GM20000 (cell line): ENCODE measurements at places on chromosomes 6 and 20.

- DNase-seq = peak; percentile 73
These were observed 544 bp downstream of the SMIM29 start for GRCh38 chr6:34248198-34248726.

- no peak for DNase-seq
These were observed 338.1 kb downstream of the PREX1 start for GRCh38 chr20:48489656-48490055.

GRCh38 chr6:130203370-130203769 lies 19.4 kb downstream of the SAMD3 start:
- DNase-seq = no peak

DNA sequence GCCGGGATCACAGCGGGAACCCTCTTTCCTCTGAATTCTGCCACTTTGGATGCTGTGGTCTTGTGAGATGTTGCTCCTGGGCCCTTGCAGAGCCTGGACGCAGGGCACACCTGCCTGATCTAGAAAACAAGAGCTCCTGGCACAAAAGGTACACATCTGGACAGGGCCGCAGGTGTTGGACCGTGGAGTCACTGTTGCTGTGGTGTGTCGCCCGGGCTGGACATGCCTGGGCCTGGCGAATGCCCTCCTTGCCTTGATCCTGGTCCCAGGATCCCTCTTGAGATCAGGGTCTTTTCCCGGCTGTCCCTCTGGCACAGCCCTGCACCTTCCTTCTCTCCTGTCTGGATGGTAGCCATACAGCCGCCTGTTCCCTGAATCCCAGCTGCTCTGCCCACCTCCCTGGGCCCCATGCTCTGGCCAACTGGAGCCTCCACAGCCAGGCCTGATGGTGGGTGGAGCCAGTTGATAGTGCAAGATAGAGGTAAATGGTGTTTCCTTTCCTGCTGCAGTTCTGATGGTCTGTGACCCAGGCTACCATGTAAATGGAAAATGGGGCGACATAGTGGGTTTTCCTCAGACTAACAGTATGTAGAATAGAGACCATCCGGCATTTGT lies 5.0 kb downstream of the FOXP4 start:
- no peak for DNase-seq

GRCh38 chr6:129370268-129370916 lies 339.6 kb downstream of the ARHGAP18 start:
- DNase-seq = peak; percentile 8

GRCh38 chr20:21219686-21220085 lies 83.4 kb upstream of the XRN2 start:
- DNase-seq = no peak

DNA sequence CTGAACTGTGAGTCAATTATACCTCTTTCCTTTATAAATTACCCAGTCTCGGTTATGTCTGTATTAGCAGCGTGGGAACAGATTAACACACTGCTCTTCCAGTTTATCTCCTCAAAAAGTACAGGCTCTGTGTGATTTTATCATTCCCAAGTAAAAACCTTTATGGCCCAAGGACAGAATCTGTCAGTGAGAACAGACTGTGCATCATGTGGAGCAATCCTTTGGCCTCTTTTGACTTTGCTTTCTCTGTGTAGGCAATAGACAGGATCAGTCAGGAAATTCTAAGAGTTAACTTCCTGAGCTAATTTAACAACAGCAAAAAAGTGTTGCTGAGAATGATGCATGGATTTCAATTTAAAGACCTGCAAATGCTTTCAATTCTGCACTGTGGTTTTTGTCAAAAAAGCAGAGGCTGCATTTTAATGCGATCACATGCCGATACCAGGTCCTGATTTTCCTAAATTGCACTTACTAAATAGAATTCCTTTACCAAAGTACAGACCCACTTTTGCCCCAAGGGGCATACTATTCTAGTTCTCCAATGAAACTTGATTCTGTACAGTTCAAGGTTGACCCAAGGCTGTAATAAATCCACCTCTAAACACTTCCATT lies 246.7 kb upstream of the MARCKS start:
- no peak for DNase-seq

- no peak for DNase-seq
These were observed 232.7 kb upstream of the SGK1 start for GRCh38 chr6:134550604-134551003.

GRCh38 chr6:111573892-111574797 lies 31.5 kb downstream of the TRAF3IP2 start:
- DNase-seq = no peak

DNA sequence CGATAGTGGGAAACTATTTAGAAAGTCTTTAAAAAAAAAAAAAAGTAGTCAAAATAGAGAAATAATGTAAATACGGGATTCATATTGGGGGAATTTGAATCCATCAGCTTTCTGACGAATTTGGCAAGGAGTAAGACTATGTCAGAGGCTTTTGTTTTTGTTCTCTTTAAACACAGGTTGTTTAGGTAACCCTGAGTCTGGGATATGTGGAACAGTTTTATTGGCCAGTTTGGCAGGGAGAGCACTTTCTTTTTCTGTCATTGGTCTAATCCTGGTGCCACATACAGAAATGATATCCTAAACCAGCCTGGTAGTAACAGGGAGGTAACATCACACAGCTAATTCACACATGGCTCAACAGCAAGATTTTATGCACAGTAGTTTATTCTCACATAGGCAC lies 27.7 kb downstream of the HAO1 start:
- DNase-seq = no peak

- DNase-seq = no peak
These were observed 118.0 kb downstream of the RFPL4B start for GRCh38 chr6:112464901-112465665.

DNA sequence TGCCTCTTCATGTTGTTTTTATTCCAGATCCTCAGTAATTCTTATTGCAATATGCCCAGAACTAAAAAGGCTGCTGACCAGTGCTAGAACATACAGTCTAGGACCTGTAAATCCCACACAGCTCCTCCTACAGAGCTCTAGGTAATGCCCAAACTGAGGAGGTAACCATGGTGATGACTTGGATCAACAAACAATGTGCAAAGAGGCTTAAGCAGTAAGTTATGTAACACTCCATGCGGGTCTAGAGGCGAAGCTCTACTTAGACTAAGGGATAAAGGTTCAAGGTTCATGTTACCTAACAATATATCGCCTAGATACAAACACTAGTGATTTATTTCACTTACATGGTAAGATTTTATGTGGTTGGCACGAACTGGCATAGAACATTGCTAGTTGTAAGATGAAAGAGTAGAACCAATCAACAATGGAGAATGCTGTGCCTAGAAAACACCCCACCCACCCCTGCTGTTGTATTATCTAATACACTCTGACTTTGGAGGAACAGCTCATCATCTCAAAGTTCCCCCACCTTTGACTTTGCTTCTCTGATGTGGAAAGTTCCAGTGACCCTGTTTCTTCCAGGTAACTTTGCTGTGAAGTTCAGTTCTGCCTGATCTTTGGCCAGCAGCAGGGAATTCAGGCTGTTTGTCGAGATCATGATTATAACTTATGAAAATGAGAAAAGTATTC lies 242.4 kb downstream of the ALDH8A1 start:
- no peak for DNase-seq

DNA sequence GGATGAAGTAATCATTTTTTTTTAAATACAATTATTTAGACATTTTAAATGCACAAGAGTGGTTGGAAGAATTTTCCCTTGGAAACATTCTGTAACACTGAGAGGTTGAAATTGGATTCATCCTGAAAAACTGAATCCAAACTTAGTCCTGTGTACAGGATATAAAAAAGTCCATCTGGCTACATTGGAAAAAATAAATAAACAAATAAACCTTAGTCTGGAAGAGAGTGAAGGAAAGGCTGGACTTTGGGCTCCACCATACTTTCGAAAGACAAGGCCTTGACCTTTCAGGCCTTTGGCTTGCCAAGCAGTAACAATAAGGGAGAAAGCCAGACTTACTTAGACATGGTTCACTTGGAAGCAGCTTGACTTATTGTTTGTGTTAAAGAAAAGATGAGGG lies 664.3 kb downstream of the TENT5A start:
- no peak for DNase-seq

DNA sequence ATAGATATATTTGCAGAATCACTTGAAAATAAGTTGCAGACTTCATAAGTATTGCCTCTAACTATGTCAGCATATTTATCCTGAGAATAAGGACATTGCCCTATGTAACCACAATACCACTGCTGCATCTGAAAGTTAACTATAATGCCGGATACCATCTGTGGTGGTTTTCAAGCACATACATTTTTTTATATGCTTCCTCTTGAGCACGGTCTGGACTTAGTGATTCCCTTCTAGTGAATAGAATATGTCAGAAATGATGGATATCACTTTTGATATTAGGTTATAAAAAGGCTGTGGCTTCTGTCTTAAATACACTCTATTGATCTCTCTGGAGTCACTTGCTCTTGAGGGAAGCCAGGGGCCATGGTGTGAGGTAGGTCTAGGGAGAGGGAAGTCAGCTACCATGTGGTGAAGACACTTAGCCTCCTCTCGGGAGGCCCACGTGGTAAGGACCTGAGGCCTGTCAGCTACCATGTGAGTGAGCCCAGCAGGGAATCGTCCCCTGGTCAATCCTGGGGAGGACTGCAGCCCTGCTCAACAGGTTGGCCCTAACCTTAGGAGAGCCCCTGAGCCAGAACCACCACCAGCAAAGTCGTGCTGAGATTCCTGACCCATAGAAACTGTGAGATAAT lies 57.5 kb downstream of the CCDC170 start:
- DNase-seq = no peak

DNA sequence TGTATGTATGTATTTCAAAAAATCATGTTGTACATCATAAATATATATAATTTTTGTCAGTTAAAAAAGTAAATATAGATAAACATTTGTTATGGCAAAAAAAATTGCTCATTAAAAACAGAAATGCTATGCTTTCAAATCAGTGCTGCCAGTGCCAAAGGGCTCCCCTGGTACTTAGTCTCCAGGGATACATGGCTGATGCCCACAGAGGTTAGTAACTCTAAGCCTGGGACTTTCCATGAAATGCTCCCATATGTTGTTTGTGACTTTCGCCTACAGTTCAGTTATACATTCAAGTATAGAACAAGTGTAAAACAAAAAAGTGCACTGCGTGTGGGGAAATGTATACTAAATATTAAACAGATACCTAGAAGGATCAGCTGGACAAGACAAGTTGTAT lies 104.0 kb downstream of the TENT5A start:
- DNase-seq = no peak

- no peak for DNase-seq
These were observed 19.2 kb downstream of the CAPN11 start for GRCh38 chr6:44177691-44178423.

GRCh38 chr20:38044685-38045084 lies 11.1 kb downstream of the RPRD1B start:
- no peak for DNase-seq

DNA sequence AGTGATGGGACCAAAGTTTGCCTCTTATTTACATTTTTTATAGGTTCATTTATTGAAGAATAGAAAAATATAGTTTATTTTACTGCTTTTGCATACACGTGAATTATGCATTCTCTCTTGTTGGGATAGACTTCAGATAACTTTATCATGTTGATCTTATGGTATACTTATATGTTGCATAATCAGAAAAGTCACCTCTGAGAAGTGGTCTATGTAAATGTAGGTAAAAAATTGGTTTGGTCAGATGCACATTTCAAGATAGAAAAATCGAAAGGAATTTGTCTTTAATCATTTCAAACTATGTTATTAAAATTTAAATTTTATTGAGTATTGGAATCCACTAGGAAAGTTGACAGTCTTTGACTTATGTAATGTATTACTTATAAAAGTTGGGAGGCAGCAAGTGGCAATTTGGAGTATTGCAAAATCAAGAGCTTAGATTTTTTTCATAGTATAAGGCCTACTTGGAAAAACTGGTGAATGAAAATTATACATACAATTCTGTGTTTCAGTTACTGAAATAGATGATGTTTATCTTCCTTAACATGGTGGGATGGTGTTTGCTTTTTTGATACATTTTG lies 2.4 kb downstream of the PHF3 start:
- no peak for DNase-seq

DNA sequence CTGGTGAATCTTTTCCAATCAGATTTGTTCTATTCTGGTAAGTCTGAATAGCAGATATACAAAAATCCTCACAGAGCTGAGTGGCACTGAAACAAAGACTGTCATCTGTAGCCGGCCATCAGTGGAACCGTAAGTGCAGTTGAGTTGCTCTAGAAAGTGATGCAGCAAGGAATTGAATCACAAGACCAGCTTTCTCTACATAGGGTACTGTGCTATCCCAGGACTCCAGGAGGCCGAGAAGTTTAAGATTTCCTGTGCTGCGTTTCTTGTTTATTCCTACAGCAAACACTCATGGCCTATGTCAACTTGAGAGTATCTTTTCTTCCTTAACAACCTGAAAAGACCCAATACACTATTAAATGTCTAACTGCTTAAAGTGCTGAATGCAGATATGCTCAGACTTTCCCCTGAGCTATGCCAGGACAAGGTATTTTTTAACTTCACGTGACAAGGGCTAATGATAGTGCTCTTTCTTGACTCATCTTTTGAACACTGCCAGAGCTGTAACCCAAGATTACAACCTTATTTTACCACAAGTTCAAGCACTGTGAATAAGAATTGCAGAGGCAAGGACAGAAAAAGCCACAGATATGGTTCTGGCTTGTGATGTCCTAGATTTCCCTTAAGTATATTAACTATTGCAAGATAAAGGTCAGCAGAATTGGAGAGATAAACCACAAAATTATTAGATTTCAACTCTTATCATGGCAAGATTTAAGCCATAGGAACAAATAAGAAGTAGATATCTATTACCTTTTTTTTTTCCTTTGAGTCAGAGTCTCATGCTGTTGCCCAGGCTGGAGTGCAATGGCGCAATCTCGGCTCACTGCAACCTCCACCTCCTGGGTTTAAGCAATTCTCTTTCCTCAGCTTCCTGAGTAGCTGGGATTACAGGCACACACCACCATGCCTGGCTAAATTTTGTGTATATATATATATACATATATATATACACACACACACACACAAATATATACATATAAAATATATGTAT lies 71.6 kb downstream of the GJA1 start:
- no peak for DNase-seq

GRCh38 chr20:32304131-32304746 lies 26.8 kb downstream of the KIF3B start:
- DNase-seq = no peak

DNA sequence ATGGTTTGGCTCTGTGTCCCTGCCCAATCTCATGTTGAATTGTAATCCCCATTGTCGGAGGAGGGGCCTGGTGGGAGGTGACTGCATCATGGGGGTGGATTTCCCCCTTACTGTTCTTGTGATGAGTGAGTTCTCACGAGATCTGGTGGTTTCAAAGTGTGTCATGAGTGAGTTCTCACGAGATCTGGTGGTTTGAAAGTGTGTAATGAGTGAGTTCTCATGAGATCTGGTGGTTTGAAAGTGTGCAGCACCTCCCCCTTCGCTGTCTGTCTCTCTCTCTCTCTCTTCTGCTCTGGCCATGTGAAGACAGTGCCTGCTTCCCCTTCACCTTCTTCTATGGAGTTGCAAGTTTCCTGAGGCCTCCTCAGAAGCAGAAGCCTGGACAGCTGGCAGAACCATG lies 87.6 kb downstream of the MYLK4 start:
- no peak for DNase-seq

- DNase-seq = peak; percentile 93
These were observed at the start of gene RRAGD for GRCh38 chr6:89412071-89413005. RRAGD (minus strand) TSS chr6:89412273; CDS start chr6:89411993, 280 bp downstream.
